ENCODE measurements at places on chromosomes 3 and 15.

GRCh38 chr3:70040386-70040785, 40.9 kb downstream of the SAMMSON start:
- no peak for DNase-seq

GRCh38 chr3:12830785-12831156, 10.6 kb downstream of the RPL32 start:
- DNase-seq: no peak

DNA sequence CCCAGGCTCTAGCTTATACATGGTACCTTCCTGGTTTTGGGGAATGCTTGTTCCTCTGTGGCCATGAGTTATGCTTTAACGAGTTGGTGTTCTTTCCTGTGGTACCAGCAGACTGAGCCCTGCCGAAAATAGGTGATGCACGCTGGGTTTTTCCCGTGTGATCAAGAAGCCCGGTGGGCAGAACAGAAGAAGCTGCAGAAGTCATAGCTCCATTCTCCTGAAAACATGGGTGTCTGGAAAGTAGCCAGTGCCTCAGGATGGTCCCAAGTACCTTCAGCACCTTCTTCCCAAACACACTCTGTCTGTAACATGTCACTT, 25.2 kb downstream of the MAPKBP1 start:
- DNase-seq: no peak

- DNase-seq: no peak
Measured at GRCh38 chr3:160448845-160449635, 546 bp downstream of the TRIM59 start.

GRCh38 chr3:30741889-30742288, 135.5 kb downstream of the TGFBR2 start:
- no peak for DNase-seq

DNA sequence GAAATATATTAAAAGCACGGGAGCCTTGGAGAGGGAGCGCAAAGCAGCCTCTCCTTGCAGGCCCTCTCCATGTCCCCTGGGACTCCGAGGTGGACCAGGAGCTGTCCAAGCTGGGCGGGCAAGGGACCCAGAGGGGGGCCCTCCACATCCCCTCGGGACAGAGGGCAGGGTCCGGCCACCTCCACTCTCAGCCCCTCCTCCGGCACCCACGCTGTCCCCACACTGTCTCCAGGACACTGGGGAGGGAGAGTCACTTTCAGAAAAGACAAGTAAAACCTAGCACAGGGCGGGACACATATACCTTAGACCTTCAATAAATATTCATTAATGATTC, 77.5 kb upstream of the RNF7 start:
- no peak for DNase-seq

- no peak for DNase-seq
Measured at GRCh38 chr3:131796558-131797198, 238.1 kb downstream of the CPNE4 start.

DNA sequence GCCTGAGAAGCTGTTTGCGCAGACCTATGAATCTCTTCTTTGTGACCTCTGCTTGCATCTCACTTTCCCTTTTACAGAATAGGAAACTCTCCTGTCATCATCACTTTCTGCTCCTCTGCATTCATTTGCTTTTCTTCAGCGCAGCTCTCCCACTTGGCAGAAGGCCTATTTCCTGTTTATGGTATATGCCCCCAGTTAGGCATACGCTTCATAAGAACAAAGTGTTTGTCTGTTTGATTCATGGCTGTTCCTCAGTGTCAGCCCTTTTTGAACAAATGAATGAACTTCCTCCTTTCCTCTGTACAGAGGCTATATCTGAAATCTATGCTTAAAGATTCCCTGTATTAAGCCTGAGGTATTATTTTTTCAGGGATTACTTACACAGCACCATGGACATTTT, 1216.9 kb upstream of the GBE1 start:
- DNase-seq: no peak
